Vagina (tissue), 2 donors: ENCODE measurements at places on chromosomes 7 and 10.

DNA sequence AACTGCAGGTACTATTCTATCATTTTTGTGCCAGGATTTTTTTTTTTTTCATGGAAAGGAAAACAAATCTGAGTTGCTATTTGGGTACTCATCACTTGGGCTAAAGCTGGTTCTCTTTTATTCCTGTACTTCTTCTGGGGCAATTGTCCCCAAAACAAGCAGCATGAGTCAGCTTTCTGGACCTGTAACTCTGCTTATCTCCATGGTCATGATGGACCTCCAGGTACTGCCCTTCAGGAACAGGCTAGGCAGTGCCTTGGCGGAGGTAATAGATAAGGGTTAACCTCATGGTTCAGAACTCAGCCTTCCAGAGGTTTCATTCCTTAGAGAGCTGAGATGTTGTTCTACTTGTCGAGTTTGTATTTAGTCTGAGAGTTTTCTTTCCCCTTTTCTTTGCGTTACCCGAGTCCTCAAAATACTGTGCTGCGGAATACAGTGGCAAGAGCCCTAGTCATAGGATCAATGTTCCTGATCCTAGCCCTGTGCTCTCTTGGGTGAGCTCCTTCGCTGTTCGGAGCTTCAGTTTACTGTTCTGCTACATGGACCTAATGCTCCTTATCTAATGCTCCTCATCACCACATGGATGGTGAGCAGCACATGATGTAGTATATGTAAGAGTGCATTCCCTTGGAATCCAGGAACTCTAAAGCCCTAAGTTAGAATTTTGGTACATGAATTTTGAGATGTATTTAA lies 74.6 kb downstream of the LRGUK start:
- DNase-seq: no peak

GRCh38 chr10:8568401-8568800 lies 513.9 kb downstream of the GATA3 start:
- no peak for DNase-seq

DNA sequence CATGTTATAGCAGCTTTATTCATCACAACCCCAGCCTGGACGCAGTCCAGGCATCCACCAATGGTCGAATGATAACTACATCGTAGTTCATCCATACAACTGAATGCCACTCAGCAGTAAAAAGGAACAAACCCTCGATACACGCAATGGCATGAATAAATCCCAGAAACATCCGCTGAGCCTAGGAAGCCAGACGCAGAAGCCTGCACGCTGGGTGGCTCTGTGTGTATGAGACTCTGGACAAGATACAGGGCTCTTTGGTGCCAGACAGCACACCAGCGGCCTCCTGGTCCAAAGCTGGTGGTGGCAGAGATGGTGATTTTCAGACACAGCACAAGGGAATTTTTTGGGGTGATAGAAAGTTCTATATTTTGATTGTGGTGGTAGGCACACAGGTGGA lies 10.0 kb upstream of the CRYGN start:
- DNase-seq: no peak

DNA sequence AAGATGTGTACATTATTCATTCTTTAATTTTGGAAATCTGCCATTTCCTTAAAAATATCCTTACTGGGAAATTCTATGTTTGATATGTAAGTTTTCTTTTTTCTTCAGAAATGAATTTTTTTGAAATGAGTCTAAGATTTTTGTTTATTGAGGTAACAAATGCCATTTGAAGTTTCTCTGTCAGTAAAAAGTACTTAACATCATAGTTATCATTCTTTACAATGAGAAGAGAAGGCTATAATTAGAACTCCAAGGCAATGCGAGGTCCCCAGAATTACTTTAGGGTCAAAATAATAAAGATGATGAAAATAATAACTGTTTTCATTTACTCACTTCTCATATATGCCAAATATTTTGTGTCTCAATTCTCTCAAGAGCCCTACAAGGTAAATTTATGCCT lies 37.0 kb upstream of the RHOBTB1 start:
- no peak for DNase-seq

- no peak for DNase-seq
Measured at GRCh38 chr7:1314021-1314907, 81.6 kb downstream of the UNCX start.

GRCh38 chr10:112708461-112708860 lies 241.6 kb upstream of the TCF7L2 start:
- DNase-seq: no peak

DNA sequence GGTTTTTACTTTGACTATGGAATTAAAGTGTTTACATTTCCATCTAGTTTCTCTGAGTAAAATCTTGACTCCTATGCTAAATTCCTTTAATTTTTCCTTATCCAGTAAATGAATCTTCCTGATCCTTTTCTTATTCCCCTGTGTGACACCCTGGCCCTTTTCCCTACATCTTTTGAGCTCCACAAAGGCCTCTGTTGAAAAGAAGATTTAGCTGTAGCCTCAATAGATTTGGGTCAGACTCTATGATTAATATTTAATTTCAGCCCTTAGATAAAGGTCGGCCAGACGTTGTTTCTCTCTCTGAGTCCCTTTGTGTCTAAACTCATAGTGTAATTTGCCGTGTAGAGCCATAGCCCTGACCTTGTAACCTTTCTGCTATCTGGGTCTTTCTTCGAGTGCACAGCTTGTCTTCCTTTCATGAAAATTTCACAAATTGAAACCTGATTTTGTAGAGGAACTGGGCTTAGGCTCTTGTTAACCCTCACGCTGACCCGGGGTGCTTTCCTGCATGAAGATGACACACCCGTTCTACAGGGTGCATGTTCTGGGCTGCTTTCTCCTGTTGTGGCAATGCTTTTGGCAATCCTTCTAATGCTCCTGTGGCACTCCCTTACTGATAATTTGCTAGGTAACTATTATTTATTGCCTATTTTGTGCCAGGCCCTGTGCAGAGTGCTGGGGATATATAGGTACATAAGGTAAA lies 21.2 kb downstream of the LSMEM1 start:
- DNase-seq: no peak

DNA sequence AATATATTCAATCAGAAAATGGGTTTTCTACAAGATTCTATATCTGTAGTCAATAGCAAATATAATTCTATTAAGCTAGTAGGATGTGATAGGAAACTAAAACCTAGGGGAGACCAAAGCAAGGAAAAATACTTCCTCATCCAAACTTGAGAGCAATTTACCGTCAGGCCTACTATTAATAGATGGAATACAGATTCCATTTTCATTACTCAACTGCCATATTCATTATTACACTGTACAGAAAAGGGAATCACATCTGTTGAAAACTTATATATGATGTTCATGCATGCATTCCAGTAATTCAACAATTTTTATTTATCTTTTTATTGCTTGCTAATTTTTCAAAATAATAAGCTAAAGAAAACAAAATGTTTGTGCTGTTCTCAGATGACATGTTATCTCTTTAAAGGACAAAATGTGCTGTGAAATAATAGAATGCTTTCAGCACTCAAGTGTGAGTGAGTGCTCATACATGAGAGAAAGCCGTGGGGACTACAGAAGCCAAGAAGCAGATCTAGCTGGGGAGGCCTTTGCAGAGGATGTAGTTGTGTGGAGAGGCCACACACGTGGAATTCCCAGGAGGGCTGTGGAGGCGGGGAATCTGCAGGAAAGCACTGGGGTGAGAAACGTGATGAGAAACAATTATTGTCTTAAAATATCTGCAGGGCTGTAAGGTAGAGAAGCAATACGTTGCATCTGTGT lies 110.0 kb downstream of the EGFR start:
- DNase-seq: no peak

DNA sequence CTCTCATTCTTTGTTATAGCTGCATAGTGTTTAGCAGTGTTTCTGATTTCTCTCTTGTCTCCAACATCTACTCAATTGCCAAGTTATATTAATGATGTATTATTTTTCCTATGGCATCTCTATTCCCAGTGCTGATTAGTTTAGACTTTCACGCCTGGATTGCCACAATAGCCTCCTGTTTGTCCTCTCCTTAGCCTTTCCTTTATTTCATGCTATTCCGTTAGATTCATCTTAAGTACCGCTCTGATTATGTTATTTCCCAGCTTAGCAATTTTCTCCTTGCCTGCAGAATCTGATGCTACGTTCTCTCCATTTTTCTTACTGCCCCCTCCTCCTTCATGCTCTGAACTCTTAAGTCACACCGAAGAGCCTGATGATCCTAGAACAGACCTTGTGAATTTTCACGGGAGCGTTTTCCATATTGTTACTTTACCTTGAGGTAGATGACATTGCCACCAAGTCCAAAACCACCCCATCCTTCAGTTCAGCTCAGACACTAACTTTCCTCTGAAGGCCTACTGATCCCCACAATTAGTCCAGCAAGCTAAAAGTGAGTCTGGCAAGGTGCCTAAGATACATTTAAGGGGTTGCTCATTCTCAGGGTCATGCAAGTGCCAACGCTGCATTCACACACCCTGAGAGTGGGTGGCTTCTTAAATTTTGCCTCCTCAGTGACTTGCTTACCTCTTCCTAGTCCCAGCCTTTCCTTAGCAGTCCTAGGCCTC lies 6.6 kb upstream of the NRF1 start:
- DNase-seq: no peak

DNA sequence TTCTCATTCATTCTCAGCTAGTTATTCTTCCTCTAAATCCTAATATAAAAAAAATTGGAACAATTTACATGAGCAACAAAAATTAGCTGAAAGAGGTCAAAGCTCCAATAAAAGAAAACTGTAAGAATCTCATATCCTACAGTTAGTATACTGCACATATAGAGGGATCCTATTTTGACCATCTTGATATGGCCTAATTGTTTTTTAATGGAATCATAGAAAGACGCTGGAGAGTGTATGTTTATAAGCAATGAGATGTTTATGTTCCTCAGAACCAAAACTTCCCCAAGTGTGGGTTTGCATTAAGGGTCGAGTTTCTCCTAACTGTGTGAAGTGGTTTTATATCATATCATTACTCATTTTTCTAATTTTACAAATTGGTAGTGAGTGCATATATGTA lies 102.5 kb downstream of the VIM start:
- no peak for DNase-seq

DNA sequence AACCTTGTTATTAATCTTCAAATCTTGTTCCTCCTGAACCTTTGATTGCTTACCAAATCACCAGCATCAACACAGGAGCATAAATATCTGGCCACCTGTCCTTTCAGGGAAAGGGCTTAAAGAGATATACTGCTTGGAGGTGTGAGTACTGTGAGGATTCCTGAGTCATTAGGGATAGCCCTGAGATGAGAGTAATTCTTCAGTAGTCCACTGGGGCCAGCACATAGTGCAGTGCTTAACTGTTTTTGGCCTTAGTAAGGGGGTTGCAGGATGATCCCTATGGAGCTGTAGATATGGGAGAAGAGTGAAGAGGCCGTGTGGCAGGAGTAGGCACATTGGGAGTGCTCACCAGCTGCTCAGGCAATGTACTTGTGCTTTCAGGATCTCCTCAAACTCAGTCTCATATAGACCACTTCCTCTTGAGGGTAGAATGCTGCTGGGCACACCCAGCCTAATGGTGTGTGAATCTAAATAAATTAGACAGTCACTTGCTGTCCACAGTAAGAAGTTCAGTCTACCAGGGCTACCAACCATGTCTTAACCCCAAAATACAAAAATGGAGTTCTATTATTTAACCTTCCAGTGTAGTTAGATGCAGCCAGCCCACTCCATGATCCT lies 26.5 kb upstream of the GPR141 start:
- DNase-seq: no peak

DNA sequence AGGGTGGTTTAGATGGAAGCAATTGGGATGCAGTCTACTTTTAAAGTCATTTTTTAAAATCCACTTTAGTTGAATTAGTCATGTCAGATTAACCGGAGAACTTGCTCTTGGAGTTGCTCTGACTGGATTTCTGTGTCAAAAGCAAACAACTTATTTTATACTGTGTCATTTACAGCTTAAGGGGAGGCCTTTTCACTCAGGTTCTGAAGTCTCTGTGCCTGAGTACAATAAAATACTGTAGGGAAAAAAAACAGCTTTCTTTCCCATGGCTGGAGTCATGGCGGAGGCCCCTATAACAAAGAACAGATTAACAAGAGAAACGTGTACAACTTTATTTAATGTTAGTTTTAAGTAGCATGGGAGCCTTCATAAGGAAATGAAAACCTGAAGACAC lies 39.2 kb upstream of the MSRB2 start:
- no peak for DNase-seq

DNA sequence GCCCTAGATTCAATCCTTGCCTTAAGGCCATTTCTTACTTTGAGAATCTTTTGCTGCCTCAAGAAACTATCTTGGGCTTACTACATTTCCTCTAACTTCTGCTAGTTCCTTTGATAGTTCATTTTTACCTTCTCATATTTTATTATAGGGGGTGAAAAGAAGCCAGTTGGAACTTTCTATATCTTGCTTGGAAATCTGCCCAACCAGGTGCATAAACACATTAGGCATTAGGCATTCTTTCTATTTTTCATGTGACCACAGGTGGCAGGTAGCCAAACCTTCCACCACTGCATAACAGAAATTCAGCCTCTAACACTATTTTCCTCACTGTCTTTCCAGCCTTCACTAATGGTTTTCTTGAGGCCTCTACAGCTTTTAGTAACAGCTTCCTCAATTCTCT lies 300.0 kb upstream of the SP8 start:
- no peak for DNase-seq

DNA sequence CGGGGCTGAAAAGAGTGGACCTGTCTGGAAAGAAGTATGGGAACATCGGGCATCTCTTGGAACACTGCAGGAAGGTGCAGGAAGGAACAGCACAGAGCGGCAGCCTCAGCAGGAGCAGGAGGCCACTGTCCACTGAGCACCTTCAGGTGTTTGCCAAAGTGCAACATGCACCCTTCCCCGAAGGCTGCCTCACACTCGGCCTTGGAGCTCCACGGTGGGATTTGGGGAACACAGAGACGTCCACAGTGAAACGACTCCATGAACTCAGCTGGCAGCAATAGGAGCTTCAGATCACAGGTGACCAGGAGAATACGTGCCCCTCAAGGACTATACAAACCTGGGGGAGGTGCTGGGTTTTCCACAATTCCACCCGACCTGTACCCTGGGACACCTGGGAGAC lies 140.3 kb upstream of the RET start:
- no peak for DNase-seq

DNA sequence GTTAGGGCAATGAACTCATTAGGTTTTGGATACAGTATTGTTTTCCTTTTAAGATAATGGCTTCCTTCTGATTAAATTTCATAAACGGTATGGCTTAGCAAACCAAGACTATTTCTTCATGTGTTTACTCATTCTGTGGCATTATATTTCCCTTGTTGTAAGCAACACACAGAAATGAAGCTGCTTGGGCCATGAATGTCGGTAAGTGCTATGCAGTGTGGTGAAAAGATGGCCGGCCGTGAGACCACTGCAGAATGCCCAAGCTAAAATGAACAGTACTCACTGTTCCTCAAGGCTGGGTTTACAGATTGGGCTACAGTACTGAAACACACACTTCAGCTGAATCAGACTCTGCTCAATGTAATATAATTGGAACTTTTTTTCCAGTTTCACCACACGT lies 8.1 kb downstream of the APBB1IP start:
- no peak for DNase-seq

GRCh38 chr7:1674161-1675035 lies 4.3 kb downstream of the ELFN1 start:
- no peak for DNase-seq
